Smooth muscle cell of the coronary artery (primary cell): ENCODE measurements at places on chromosomes 2 and 18. TPM values are rescaled to one million over a fixed set of nuclear protein-coding genes. Genes with fewer than 3 reads are reported as not detected.

The UGT1A5 gene
- total RNA-seq = not detected in 2 replicates

The SCN7A gene
- 0.15 TPM in 1 of 2 replicates, not detected in the other for total RNA-seq

The ECEL1 gene
- not detected in 2 replicates for total RNA-seq

The MTCL1 gene
- total RNA-seq = 26.7 and 68.1 TPM in 2 replicates
